WTC11 (cell line): ENCODE measurements at places on chromosomes 13 and 19. TPM values are rescaled to one million over a fixed set of nuclear protein-coding genes. Genes with fewer than 3 reads are reported as not detected.

Gene C1QTNF9B
- total RNA-seq: 0.20 to 0.30 TPM in 2 of 3 replicates, not detected in the other

Gene KASH5
- 0.14 to 0.42 TPM in 2 of 3 replicates, not detected in the other for total RNA-seq

Gene TTYH1
- 35.9 to 38.2 TPM (median 37.1 TPM) in 3 replicates for total RNA-seq

Gene ZNF724
- total RNA-seq: 47.9 to 59.0 TPM (median 48.2 TPM) in 3 replicates

Gene GGACT
- total RNA-seq: 2.4 to 3.8 TPM (median 2.5 TPM) in 3 replicates

Gene IGFL3
- not detected in 3 replicates for total RNA-seq

Gene GDF15
- 18.3 to 27.3 TPM (median 19.1 TPM) in 3 replicates for total RNA-seq

Gene SLC25A41
- total RNA-seq: 0.18 to 0.35 TPM (median 0.21 TPM) in 3 replicates

Gene ZGLP1
- 5.9 to 8.9 TPM (median 7.7 TPM) in 3 replicates for total RNA-seq

Gene IGFL2
- total RNA-seq: not detected in 3 replicates

Gene PINLYP
- total RNA-seq: 6.4 to 11.3 TPM (median 10.6 TPM) in 3 replicates

Gene SYMPK
- 105 to 111 TPM (median 106 TPM) in 3 replicates for total RNA-seq

Gene SLC7A10
- 4.2 to 4.9 TPM (median 4.4 TPM) in 3 replicates for total RNA-seq

Gene ZNF444
- 84.0 to 87.9 TPM (median 87.7 TPM) in 3 replicates for total RNA-seq

Gene ZNF135
- 5.6 to 8.0 TPM (median 7.2 TPM) in 3 replicates for total RNA-seq

Gene CRB3
- total RNA-seq: 29.9 to 36.5 TPM (median 32.2 TPM) in 3 replicates

Gene PSG2
- not detected in 3 replicates for total RNA-seq

Gene F10
- 0.87 to 2.8 TPM (median 2.6 TPM) in 3 replicates for total RNA-seq

Gene METTL21C
- total RNA-seq: not detected in 3 replicates

Gene COL4A1
- total RNA-seq: 75.0 to 89.6 TPM (median 82.3 TPM) in 3 replicates

Gene ZIC5
- total RNA-seq: 46.4 to 51.6 TPM (median 51.1 TPM) in 3 replicates

Gene TGFB1
- total RNA-seq: 10.4 to 11.8 TPM (median 11.0 TPM) in 3 replicates

Gene MBD3L3
- total RNA-seq: not detected in 3 replicates

Gene ZNF548
- 10.8 to 14.2 TPM (median 11.3 TPM) in 3 replicates for total RNA-seq

Gene SHISA7
- total RNA-seq: 0.79 to 0.94 TPM (median 0.87 TPM) in 3 replicates

Gene ACP5
- total RNA-seq: 8.6 to 14.3 TPM (median 11.8 TPM) in 3 replicates

Gene ZSCAN1
- total RNA-seq: 0.69 to 1.3 TPM (median 0.78 TPM) in 3 replicates

Gene ZNF772
- total RNA-seq: 13.1 to 15.0 TPM (median 14.0 TPM) in 3 replicates

Gene CCL25
- 0.53 TPM in 1 of 3 replicates, not detected in the others for total RNA-seq

Gene UBE2L5
- 0.13 TPM in 1 of 3 replicates, not detected in the others for total RNA-seq

Gene KXD1
- 136 to 155 TPM (median 154 TPM) in 3 replicates for total RNA-seq

Gene NRTN
- 4.7 to 6.1 TPM (median 4.9 TPM) in 3 replicates for total RNA-seq

Gene NEK5
- 0.55 to 0.76 TPM (median 0.73 TPM) in 3 replicates for total RNA-seq

Gene GPR180
- total RNA-seq: 4.5 to 5.0 TPM (median 5.0 TPM) in 3 replicates

Gene CD79A
- 0.42 to 1.2 TPM (median 0.71 TPM) in 3 replicates for total RNA-seq

Gene ABCC4
- total RNA-seq: 7.2 to 7.8 TPM (median 7.2 TPM) in 3 replicates

Gene NKPD1
- total RNA-seq: 0.57 to 1.1 TPM (median 0.76 TPM) in 3 replicates

Gene CAB39L
- 3.3 to 4.6 TPM (median 4.2 TPM) in 3 replicates for total RNA-seq

Gene RFPL4A
- not detected in 3 replicates for total RNA-seq

Gene FBXW9
- 13.7 to 16.0 TPM (median 15.2 TPM) in 3 replicates for total RNA-seq

Gene CYP4F2
- 0.24 to 1.2 TPM (median 0.34 TPM) in 3 replicates for total RNA-seq

Gene PDX1
- total RNA-seq: not detected in 3 replicates

Gene UQCRFS1
- 55.1 to 58.2 TPM (median 55.5 TPM) in 3 replicates for total RNA-seq

Gene NCR1
- total RNA-seq: 4.3 to 7.9 TPM (median 7.2 TPM) in 3 replicates

Gene OR10H2
- not detected in 3 replicates for total RNA-seq

Gene PSG1
- not detected in 3 replicates for total RNA-seq
